ENCODE measurements at places on chromosomes 7 and 10. TPM values are rescaled to one million over a fixed set of nuclear protein-coding genes. Genes with fewer than 3 reads are reported as not detected.

DNA sequence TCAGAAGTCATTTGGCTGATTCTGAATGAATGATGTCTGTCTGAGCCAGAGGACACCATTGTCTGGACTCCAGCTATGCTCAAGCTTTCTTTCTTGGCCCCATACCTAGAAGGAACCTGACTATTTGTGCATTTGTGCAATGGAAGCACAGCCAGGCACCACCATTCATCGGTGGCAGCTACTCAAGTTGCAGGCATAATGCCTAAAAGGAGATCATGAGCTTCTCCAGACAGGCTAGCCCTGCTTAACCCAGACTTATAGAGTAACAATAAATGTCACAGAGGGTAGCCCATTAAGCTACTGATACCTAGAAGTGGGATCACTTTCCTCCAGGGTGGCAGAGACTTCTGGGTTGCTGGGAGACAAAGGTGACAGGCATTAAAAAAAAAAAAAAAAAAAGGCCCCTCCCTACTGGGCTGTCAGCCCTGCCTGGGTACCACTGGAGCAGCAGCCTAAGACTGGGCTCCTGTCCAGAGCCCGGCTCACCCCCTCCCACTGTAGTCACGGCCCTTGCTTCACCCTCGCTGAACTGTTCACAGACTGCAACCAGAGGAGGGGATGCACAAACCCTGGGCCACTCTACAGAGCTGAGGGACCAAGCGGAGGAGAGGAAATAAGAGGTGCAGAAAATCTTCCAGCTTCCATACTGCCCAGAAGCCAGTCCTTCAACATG is 75.4 kb upstream of the ATP6V0A4 start:
- DNase-seq = no peak

LIPJ gene
- total RNA-seq = under 0.01 TPM

EFCAB10 gene
- total RNA-seq = not detected

SPDYE5 gene
- not detected for total RNA-seq

All from fibroblast of villous mesenchyme (primary cell).